Progenitor cell of endocrine pancreas (in vitro differentiated cells): ENCODE measurements at places on chromosomes 3 and 15.

GRCh38 chr3:162295323-162295983, 798.8 kb downstream of the OTOL1 start:
- DNase-seq, result no peak

GRCh38 chr3:186152361-186152798, 43.5 kb upstream of the ETV5 start:
- no peak for DNase-seq

- no peak for DNase-seq
These were observed 12.7 kb downstream of the CD200 start for GRCh38 chr3:112345681-112346080.

- DNase-seq, result no peak
These were observed 8.6 kb downstream of the LTF start for GRCh38 chr3:46456118-46456517.

- no peak for DNase-seq
These were observed 210.6 kb upstream of the ZPLD1 start for GRCh38 chr3:102224171-102224570.

GRCh38 chr3:100274361-100274760, 13.6 kb downstream of the TBC1D23 start:
- no peak for DNase-seq

DNA sequence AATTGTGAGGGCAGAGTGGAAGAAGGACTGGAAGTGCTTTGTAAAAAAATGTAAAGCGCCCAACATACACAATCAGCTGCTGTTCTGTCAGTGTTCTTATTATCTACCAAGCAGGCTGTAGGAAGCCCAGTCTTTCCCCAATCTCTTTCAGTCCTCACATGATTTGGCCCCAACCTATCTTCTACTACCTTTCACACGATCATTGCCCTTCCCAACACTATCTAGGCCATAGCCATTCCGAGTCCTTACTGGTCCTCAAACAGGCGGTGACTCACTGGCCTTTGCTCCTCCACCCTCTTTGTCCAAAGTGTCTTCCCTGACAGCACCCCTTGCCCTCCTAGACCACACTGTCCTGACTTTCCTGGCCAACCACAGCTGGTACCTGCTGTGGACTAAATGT, 861 bp upstream of the RFT1 start:
- no peak for DNase-seq

DNA sequence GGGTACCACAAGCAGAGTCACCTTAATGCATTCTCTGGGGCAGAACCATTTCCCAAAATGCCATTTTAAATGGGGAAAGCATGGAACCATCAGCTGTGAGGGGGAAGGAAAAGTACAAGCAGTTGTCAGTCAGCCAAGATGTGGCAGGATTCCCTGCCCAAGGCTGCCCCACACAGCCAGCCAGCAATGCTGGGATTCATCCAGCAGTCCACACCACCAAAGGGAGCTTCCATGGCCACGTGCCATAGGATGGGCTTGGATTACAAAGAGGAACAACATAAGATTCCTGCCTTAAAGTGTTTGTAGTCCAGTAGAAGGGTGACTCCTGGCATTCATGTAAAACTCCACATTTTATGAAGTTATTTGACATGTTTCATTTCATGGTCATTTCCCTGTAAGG, 233.3 kb downstream of the SHOX2 start:
- DNase-seq, result no peak

GRCh38 chr3:37986479-37987314, 3.9 kb upstream of the VILL start:
- DNase-seq, result peak; percentile 73

DNA sequence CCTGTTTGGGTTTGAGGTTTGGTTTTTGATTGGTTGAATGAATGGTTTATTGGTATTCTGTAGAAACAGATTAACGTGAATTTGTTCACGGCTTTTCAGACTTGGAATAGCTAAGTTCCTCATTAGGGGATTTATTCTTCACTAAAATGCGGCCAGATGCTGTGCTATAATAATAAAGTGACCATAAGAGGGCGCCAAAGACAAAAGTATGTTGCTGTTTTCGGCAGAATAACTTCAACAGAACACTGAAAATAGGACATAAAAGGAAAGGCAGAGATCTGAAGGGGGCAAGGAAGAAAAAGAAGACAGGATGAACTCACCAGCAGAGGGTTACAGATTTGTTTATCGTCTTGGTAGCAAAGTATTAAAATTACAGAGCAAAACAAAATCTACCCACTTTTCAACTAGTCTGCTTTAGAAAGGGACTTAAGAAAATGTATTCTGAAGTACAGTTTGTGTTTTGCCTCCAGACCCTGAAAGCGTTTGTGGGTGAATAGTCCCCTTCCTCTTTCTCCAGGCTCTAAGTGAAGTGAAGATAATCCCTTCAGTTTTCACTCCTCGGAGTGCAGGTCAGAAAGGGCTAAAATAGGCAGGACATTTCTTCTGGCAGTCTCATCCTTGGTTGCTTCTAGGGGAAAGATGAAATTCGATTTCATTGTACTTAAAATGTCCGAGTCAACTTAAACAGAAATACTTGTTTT, 147.6 kb downstream of the IL20RB start:
- no peak for DNase-seq

- no peak for DNase-seq
These were observed 15.2 kb downstream of the ST3GAL6 start for GRCh38 chr3:98778383-98778782.

DNA sequence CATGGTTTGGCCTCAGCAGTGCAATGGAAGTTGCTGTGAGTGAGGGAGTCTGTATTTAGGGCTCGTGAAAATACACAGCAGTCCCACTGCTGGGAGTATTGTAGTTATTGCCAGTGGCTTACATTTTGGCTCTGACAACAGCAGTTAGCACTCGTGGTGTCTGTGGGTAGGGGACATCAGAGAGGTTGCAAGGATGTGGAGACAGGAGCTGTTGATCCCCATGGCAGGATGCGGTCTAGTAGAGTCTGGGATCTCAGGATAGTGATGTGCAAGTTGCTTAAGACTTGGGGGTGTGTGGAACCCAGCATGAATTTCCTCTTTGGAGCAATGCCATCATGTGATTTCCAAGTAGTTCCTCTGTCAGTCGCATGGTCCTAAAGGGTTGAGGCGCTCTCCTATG, 59.9 kb downstream of the GALK2 start:
- no peak for DNase-seq

DNA sequence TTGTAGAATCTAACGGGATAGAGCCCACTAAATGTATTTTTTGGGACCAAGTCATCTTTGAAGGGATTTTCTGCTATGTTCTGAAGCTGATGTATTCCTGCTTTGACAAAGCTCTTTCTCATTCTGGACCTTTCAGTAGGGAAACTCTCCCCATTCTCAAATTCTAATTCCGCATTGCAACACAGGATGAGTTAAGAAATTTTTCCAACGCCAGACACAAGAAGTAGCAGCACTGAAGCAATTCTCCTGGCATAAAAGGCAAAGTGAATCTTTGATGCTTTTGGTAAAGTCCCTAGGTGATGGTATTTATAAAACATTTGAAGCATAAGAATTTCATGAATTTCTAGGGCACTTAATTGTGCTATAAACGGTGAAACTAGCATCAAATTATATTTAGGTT, 76.8 kb downstream of the ZPLD1 start:
- DNase-seq, result no peak

GRCh38 chr15:96851613-96852012, 521.1 kb downstream of the NR2F2 start:
- DNase-seq, result no peak

GRCh38 chr3:45644791-45645201, 44.4 kb upstream of the SACM1L start:
- no peak for DNase-seq

DNA sequence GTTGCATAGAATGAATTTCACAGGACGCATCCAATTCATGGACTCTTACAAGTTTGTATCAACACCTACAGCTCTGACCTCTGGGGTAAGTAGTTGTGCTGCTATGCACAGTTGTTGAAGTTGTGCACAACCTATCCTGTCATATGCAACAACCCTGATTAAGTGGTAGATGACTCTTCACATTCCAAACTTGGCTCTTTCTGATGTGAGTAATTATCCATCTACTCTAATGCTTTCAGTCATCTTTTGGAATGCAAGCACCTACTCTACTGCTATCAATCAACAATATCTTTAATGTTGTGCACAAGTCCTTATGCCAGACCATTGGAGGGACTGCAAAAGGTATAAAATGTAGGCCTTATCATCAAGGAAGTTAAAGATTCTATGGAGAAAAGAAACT, 921.4 kb downstream of the MCTP2 start:
- no peak for DNase-seq
